ENCODE measurements at places on chromosomes 6 and 20.

GRCh38 chr6:137738931-137739504 is 128.0 kb upstream of the TNFAIP3 start:
- DNase-seq, result no peak

- no peak for DNase-seq
These were observed 78.9 kb downstream of the CD40 start for GRCh38 chr20:46196990-46197389.

- DNase-seq, result peak; percentile 94
These were observed 138.2 kb downstream of the TENT5A start for GRCh38 chr6:81614292-81614691.

- no peak for DNase-seq
These were observed 237.6 kb downstream of the MMUT start for GRCh38 chr6:49225471-49225870.

DNA sequence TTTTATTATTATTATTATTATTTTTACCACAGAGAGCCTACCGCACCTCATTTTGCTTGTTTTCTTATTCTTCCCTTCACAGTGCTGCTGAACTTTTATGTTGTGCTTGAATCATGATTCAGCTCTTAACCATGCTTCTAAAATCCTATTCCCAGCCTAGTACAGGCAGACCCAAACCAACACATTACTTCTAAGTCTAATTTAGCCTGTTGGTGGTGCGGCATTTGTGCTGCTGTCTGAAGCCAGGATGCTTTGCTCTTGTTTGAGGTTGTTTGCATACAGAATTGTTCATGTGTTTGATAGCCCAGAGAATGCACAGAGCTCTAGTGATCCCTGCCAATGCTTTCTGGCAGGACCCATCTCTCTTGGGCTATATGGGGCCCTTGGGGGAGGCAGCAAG is 213.5 kb upstream of the KCNG1 start:
- DNase-seq, result no peak

DNA sequence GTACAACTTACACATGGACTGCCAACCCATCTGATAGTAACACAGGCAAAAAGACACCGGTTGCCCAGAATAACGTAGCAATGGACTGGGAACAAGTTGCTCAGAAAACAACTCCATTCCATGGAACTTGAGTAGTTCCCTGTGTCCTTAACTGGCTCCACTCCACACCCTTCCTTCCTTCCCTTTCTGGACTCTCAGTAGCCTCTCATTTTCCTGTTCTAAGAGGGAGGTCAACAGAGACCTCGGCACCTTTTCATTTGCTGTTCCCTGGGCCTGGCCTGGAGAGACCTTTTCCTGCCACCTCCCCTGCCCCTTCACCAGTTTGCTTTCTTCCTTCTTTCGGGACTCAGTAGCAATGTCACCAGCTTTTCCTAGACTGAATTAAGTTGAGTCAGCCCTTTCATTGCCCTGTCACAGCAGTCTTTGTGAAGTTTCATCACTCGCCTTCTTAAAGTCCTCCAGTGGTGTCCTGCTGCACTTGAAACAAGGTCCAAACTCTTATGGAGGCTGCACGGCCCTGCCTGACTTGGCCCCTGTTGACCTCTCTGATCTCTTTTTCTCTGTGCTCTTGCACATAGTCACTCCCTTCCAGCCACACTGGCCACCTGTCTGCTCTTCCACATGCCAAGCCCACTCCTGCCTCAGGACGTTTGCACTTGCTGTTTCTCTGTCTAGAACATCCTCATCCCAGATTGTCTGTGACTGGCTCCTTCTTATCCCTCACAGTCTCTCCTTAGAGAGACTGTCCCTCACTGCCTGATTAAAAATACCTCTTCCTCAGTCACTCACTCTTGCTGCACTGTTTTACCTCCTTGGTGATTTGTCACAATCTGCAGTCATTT is 90.8 kb downstream of the KCNB1 start:
- DNase-seq, result no peak

GRCh38 chr20:41432746-41433145 is 66.1 kb upstream of the EMILIN3 start:
- no peak for DNase-seq

GRCh38 chr20:60035-60918 is 27.2 kb upstream of the DEFB125 start:
- DNase-seq, result no peak
